ENCODE measurements at places on chromosomes 5 and 9.

GRCh38 chr5:64213011-64213410 is 47.4 kb downstream of the RNF180 start:
- no peak for DNase-seq

DNA sequence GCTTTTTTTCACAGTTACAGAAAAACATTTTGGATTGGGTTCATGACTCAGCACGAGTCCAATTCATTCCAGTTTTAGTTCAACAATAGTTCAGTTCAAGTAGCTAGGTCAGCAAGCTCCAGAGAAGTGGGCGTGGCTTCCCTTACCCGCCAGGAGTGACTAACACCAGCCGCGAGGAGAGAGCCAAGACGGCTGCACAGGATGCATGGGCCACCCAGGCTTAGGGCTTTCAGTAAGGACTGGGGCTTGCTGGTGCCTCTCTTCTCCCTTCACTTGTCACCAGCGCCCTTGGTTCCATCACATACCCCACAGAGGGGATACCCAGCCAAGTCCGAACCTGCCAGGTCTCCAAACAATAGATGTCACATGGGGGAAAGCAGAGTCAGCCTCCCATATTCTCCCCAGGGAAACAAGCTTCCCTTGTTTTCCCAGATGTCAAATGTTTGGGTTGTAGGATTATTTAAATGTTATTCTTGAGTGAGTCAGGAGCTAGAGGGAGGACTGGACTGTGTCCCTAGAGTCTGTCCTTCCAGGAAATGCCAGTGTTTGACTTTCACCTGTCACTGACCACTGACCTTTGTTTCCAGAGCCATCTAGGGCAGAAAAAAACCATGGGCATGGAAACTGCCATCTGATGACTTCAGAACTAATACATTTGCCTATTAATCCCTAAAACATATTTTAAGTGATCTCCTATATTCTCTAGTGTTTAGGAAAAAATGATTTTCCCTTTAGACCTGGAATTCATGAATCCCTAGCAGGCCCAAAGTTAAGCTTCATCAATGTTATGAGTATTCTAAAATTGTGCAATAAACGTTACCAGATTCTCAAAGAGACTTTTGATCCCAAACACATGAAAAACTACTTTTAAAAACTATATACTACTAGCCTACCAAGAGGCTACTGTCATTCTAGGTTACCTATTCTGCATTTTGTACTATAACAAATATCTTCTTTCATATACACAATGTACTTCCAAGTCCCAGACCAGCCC is 51.9 kb downstream of the NIPAL4 start:
- DNase-seq = no peak

DNA sequence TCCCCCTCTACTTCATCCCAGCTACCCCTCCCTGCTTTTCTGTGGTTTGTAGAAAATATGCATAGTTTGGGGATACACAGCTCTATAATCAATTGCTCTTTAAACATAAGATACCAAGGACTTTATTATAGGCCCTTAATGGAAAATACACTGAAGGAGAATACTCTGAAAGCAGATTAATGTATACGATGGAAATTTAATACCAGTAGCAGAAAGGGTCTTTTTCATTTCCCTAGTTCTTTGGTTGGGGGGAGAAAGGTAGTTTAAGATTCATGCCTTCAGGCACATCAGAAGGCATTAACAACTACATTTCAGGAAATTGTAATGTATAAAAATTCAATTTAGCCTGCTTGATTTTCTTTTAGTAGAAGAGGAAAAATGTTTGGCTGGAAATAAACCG is 452.9 kb upstream of the ZNF608 start:
- DNase-seq = no peak

GRCh38 chr5:111472096-111472495 is 40.2 kb downstream of the STARD4 start:
- DNase-seq = no peak

DNA sequence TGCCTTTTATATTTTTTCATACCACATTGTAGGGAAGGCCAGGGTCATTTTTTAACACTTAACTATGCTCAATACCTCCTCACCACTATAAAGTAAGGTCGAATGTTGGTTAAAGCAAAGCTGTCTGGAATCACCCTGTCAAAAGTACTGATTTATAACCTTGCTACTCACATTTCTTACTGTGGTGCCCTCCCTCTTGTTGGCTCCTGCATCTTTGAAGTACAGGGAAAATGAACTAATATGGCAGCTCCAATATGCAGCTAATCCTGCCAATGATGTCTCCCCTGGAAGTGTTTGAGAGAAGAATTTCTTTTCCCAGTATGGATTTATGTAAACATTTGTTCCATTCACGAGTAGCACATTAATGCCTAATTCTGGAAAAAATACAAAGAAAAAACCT is 108.4 kb upstream of the RPS23 start:
- DNase-seq = no peak

DNA sequence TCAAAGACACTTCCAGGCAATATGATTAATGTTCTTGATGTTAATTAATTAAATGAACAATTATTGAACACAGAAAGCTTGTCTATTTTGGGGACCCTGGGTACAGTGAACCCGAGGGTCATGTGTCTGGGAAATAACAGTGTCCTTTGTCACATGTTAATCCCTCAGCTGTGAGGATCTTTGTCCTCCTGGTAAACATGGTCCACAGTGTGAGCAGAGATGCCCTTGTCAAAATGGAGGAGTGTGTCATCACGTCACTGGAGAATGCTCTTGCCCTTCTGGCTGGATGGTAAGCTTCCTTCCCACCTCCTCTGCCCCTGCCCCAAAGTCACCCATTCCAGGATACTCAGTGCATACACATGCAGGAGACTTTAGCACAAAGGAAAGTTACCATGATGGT is 107.9 kb downstream of the MEGF10 start:
- no peak for DNase-seq

- DNase-seq = no peak
These were observed 4.5 kb upstream of the IL7R start for GRCh38 chr5:35852084-35852734.

DNA sequence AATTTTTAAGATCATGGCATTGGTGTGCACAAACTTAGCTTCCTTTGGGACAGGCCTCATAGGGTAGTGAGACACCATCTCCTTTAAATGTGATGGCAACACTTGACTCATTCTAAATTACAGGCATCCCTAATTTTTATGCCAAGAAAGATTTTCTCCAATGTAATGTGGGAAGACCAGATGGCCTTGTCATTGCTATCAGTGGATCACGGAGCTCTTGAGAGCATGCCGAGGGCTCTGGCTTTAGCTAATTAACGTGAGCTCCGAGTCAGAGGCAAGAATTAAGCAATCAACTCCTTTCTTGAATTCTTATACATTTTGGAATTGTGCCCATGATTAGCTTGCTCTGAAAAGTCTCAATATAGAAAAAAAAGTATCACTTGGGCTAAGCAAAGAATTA is 215.8 kb downstream of the LRRC70 start:
- no peak for DNase-seq

DNA sequence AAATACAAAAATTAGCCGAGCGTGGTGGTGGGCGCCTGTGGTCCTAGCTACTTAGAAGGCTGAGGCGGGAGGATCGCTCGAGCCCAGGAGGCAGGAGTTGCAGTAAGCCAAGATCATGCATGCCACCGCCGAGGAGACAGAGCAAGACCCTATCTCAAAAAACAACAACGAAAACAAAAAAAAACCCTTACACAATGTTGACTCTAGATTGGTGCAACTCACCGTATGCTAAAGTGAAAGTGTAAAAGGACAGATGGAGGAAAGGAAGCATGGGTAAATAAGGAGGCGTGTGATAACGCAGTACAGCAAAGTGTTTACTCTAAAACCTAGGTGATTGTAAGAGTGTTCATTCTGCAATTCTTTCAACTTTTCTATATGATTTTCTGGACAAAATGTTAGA is 15.9 kb upstream of the RUFY1 start:
- no peak for DNase-seq
